Stimulated activated CD8-positive, alpha-beta memory T cell treated with anti-CD3 and anti-CD28 coated beads, Interleukin-7, amount 100 ng/mL, for 1 hour (primary cell): ENCODE measurements at places on chromosomes 1 and 21.

DNA sequence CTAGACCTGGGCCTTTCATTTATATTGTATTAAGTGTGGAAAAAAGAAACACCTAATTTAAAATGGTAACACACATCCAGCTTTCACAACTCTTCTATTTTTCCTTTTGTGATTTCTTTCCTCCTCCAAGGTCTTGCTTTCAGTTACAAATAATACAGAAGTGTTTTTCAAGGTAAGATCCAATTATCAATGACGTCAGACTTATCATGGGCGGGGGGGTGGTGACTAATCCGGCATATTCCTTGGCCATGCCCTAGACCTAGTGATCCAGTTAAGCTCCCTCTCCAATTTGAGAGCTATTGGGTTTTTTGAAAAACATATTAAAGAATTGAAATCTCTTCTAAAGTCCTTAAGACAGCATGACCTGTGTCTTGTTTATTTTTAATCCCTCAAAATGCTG is 669.9 kb upstream of the NR5A2 start:
- no peak for DNase-seq

DNA sequence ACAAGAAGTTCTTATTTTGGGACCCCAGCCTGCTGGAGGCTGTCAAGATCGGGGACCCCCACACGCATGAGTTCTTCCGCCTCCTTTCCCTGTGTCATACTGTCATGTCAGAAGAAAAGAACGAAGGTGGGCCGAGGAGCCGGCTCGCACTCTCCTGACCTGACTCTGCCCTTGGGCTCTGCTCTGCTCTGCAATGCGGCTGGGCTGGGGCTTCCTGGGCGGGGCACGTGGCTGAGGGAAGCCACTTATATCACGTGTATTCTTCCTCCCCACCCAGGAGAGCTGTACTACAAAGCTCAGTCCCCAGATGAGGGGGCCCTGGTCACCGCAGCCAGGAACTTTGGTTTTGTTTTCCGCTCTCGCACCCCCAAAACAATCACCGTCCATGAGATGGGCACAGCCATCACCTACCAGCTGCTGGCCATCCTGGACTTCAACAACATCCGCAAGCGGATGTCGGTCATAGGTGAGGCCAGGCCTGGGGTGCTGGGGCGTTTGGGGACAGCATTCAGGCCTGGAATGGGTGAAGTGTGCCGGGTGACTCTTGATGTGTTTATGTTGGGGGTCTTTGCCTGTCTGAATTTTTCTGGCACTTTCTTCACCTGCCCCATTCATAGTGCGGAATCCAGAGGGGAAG is 17.6 kb downstream of the ATP8B2 start:
- peak; percentile 58 for DNase-seq

- DNase-seq: no peak
These were observed 78.5 kb upstream of the KAZN start for GRCh38 chr1:14519976-14520375.

DNA sequence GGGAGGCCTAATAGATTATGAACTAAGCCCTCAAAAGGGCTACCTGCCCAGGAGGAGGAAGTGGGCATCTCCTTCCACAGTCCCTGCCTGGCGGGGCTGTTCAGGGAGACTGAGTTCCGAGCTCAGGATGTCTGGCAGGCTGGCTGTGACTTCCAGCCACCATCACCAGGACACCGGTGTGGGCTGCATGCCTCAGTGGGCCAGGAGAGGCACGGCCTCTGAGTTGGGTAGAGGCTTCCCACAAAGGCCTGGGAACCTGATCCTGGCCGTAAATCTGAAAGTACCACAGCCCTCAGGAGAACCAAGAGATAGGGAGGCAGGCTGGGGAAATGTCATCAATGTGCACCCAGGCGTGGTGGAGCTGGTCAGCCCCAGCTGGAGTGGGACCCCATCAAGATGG is 29.1 kb downstream of the NTPCR start:
- no peak for DNase-seq

DNA sequence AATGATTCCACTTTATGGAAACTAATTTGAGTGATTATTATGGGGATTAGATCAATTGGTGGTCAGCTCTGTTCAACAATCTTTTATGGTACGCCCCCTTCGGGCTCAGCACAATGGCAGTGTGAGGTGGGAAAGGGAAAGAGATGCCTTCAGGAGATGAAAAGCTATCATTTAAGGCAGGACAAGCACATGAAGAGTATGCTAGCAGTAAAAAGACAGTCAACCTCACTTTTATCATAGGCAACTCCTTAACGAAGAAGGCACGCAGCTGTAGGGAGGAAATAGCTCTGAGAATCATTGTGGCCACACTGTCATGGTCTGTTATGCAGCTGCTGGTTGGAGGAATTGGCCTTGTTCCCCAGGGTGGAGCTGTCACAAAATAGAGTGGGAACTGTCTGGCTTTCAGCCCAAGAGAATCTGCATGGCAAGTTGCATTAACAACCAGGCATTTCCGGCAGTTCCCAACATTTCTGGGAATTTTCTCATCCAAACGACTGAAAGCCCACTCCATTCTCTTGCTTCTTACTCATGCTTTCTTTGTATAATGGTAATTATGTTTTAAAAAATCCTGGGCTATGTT is 54.4 kb upstream of the BCL10 start:
- DNase-seq: no peak

DNA sequence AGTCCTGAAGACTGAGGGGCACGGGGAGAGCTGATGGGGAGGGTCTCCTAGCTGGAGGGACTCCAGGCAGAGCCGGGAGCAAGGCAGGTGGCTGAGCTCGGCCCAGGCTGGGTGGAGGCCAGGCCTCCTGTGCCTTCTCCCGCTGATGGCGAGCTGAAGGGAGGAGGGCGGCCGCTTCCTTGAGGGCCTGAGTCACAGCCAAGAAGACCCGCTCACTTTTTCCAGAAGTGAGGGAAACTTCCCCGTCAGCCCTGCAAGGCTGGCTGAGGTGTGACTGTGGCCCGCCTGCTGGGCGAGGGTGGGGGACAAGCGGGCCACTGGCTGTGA is 1.7 kb upstream of the VWA1 start:
- DNase-seq: no peak

DNA sequence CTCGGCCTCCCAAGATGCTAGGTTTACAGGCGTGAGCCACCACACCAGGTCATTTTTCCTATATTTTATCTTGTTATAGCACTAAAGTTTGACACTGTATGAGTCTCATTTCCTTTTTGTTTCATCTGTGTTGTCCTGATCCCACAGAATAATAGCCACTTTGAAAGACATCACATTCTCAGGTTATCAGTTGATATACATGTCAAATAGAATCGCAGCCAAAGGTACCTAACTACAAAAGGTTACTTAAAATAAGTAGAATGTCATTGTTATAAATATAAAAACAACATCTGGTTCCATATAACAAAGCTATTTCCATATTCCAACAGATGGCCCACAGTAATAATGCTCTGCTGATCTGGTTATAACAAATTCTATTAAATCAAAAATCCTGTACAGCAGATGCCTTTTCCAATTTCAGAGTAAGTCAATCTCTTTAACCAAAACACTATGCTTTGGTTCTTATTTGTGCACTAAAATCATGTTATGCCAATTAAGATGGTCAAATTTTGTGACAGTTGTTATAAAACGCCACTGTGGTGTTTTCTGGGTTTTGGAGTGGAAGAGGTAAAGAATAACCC is 6.0 kb downstream of the FOXJ3 start:
- no peak for DNase-seq

DNA sequence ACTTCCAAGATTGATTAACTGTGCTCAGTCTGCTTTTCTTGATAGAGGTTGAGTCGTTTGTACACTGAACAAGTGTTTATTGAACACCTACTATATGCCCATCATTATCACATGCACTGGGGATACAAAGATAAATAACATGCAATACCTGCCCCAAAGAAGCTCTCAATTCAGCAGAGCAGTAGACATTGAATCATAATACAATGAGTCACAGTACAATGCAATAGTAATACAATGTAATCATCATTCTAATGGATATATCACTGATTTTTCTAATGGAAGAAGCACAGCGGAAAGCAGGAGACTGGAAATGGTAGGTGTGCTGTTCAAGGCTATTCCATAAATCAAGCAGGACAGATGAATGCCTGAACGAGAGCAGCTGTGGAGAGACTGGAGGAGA is 3.7 kb upstream of the SEC16B start:
- no peak for DNase-seq
